Motor neuron (in vitro differentiated cells): ENCODE measurements at places on chromosomes 5 and 9. TPM values are rescaled to one million over a fixed set of nuclear protein-coding genes. Genes with fewer than 3 reads are reported as not detected.
A peak's percentile ranks its signal among the peaks of the same experiment; 100 is the strongest.

- ATAC-seq: no peak
These were observed 138.2 kb downstream of the SNX18 start for GRCh38 chr5:54655761-54656160.

Gene TMEM215
- total RNA-seq: 0.26 and 0.42 TPM in 2 replicates

DNA sequence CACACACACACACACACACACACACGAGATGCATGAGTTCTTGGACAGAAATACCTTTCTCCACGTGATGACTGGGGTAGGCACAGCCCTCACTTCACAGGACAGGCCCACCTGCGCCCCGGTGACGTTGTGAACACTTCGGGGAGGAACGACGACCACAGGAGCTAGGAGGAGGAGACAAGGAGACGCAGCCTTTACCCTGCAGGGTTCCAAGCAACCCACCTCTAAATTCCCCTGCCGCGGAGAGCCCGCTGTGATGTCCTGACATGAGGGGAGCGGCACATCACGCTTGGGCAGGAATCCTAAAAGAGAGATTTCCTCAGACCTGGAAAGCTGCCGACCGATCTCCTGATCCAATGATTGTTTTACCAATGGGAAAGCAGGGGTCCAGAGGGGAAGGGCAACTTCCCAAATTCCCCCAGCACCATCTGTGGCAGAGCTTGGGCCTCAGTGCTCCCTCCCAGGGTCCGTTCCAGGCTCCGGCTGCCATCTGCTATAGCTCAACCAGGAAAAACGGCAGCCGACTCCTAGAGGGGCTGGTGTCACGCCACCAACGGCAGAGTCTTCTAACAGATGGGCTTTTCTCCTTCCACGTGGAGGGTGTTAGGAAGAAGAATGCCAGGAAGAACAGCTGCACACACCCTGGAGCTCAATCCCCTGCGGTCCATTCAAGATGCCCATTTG lies 10.1 kb downstream of the IGFBPL1 start:
- peak; percentile 42 for ATAC-seq

DNA sequence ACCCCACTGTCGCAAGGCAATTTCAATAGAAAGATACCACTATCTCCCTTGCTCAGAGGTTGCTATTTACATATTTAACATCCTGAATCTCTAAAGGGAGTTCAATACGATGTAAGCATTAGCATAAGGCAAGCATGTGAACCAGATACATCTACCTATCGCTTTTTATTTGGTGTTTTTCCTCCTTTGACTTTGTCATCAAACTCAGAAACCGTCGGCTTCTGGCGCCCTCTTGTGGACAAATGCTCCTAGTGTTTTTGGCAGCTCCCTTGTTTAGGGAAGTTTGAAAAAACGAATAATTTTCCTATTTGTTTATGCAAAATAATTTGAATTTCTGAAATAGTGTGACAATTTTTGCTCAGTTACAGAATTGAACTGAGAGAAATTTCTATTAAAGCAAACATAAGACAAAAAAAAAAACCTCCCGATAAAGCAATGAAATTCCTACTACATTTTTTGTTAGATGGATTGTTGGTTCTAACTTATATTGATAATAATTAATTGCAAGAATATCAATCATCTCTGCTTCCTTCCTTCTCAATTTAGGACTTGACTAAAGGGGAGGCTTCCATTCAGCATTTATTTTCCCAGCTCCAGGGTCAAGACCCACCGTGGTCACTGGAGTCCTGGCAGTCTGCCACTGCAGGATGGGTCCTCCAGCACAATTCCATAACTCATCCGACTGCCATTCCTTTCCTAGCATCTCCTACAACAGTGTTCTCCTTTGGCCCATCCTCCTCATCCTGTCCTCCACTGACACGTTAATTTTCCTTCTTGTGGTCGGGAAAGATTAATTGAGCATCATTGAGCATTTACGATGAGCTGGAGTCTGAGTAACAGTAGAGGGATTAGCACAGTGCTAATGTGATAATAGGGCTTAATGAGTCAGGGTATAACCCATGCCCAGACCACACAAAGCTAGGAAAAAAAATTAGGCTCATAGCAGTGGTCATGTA lies 131.8 kb upstream of the CHD1 start:
- ATAC-seq: peak; percentile 50

Gene TLX3
- total RNA-seq: not detected in 2 replicates

- no peak for ATAC-seq
These were observed 16.9 kb downstream of the IRF1 start for GRCh38 chr5:132473668-132474067.

GRCh38 chr9:37996819-37997217 lies 72.2 kb downstream of the SHB start:
- ATAC-seq: no peak

Gene PHF24
- total RNA-seq: 17.7 and 21.3 TPM in 2 replicates

GRCh38 chr5:168408561-168409305 lies 77.5 kb upstream of the RARS1 start:
- peak; percentile 44 for ATAC-seq

Gene ATG10
- 15.7 and 15.9 TPM in 2 replicates for total RNA-seq

Gene PLAC8L1
- total RNA-seq: 0.36 and 0.75 TPM in 2 replicates

DNA sequence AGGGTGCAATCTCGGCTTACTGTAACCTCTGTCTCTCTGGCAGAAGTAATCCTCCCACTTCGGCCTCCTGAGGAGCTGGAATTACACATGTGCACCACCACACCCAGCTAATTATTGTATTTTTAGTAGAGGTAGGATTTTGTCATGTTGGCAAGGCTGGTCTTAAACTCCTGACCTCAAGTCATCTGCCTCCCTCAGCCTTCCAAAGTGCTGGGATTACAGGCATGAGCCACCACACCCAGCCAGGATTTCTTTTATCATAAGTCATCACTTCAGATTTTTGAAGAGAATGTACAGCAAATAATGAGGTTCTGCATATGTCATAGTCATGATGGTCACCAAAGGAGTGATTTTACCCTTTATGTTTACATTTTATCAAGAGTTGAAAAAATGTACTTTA lies 108.1 kb downstream of the GCNT1 start:
- ATAC-seq: no peak

DNA sequence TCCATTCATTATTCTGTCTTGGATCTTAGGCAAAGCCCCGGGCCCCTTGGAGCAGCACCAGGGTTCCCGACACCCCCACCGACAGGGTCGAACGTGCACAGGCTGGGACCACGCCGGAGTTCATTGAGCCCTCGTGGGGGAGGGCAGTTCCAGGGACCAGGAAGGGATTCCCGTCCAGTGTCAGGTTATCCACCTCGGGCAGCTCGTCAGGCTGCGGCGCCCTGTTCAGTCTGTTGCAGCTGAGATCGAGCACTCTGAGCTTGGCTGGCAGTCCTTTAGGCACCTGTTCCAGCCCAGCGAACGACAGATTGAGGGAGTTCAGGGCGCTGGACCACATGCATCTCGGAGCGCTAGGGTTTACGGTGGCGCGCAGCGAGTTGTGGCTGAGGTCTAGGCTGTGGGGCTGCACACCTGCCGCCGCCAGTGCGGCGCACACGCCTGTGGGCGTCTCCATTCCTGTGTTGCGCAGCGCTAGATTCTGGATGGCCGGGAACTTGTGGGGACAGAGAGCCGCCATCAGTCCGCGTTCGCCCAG lies 1.1 kb downstream of the CD14 start:
- no peak for ATAC-seq

Gene GPR150
- total RNA-seq: 0.24 TPM in 1 of 2 replicates, not detected in the other

GRCh38 chr5:94072116-94072515 lies 330.7 kb upstream of the POU5F2 start:
- no peak for ATAC-seq

Gene ADAMTS12
- 42.7 and 55.2 TPM in 2 replicates for total RNA-seq

- ATAC-seq: no peak
These were observed 997.7 kb downstream of the PTPRD start for GRCh38 chr9:9615086-9615485.

GRCh38 chr5:67215519-67216471 lies 19.2 kb upstream of the CD180 start:
- ATAC-seq: no peak

Gene IL17B
- not detected in 2 replicates for total RNA-seq

DNA sequence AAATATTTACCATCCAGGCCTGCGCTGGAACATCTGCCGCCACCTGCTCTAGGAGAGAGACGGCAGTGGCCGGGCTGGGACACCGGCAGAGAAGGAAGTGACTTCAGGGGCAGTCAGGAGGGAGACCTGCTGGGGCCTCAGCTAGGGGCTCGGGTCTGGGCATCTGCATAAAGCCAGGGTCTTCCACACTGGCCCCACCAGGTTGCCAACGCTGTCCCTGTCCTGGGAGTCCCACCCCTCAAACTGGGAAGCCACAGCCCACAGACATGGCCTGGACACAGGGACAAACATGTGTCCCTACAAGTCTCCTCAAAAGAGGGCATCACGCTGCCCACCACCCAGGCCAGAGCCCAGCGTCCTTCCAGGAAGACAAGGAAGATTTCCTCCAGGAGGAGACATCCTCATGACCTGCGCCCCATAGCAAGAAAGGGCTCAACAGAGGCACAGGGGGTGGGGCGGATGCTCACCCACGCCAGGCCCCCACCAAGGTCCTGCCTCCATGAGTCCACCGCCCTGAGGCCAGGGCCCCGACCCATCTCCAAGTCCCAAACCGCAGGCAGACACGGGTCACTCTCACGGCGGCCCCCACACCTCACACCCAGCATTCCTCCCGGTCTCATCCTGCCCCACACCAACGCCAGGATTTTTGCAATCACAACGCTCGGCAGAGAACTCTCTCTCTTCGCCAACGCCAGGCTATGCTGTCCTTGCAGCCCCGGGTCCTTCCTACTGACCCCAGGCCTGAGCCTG lies 9.0 kb downstream of the VAV2 start:
- no peak for ATAC-seq

Gene UNC5A
- 0.27 and 0.31 TPM in 2 replicates for total RNA-seq

GRCh38 chr5:151024440-151025249 lies 4.3 kb downstream of the GPX3 start:
- no peak for ATAC-seq

Gene SLC36A3
- 0.05 and 0.08 TPM in 2 replicates for total RNA-seq

DNA sequence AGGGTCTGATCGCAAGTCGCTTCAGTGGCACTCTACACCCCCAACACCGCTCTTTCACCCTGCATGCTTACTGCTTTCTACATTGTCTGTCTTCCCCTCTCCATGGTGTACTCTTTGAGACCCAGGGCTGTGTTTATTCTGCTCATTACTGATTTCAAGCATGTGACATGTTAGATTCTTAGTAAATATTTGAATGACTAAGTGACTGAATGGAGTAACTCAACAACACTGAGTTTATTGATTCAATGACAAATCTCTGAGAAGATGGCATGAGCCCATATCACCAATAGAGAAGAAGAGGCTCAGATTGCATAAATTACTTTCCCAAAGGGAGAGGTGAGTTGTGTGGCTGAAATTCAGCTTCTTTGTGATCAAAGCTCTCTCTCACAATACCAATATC lies 89.7 kb upstream of the OSMR start:
- ATAC-seq: no peak

DNA sequence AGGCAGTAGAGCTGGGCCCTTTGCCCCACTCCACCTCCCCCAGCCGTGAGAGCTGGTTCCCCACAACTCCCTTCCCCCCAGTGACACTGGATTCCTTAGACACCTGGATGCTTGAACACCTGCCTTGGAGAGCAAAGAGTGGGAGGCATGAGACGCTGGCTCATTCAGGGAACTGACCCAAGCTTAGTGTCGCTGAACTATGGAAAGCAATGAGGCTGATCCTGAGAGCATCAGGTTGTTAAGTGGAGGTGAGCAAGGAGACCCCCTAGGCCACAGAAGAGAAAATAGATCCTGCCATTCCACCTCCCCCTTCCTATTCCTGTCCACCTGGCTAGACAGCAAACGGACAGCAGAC lies 2.0 kb downstream of the CCL19 start:
- no peak for ATAC-seq
